Activated CD8-positive, alpha-beta T cell treated with anti-CD3 and anti-CD28 coated beads, Interleukin-2, amount 10 ng/mL, durations not matched to agents 7 days and 5 days (primary cell): ENCODE measurements at places on chromosomes 16 and 17.

DNA sequence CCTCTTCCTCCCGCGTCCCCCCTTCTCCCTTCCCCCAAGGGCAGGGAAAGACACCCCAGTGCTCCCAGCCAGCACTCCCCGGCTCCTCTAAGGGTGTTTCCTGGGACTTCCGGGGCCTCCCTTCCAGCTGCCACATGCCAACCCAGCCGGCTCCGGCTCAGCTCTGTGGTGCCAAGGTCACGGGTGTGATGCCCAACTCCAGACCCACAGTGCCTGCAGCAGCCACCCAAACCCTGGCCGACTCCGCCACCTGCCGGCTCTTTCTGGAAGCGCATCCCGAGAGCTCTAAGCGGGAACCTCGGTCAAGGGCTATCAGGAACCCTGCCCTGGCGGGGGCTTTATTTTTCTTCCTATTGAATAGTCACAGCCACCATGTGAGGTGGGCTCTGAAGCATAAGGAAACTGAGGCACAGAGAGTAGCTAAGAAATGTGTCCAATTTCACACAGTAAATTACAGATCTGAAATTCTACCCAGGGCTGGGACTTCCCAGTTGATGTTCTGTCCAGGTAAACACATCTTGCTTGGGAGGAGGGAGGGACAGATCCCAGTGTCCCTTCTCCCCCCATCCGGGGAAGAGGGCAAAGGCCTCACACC is 3.3 kb upstream of the PPP1R1B start:
- DNase-seq = peak; percentile 88

DNA sequence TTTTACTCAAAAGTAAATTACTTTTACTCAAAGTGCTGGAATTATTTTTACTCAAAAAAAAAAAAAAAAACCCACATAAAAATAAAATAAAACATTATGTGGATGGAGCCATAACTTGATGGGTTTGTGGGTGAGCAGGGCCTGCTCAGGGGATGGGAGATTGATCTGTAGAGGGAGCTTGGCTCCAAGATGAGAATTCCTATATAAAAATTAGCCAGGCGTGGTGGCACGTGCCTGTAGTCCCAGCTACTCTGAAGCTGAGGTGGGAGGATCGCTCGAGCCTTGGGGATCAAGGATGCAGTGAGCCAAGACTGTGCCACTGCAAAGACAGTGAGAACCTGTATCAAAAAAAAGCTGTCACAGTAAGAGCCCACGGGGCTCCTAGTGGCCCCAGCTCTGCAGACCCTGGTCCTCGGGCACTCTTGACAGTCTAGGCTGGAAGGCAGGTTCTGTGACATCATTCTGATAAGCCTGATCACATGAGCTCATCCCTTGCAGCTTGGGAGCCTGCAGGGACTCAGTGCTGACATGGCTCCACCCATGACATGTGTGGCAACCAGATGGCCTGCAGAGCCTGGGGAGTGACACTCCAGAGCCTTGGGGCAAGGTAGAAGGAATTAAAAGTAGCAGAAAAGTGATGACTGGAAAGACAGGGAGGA is 42.5 kb downstream of the ST3GAL2 start:
- no peak for DNase-seq

DNA sequence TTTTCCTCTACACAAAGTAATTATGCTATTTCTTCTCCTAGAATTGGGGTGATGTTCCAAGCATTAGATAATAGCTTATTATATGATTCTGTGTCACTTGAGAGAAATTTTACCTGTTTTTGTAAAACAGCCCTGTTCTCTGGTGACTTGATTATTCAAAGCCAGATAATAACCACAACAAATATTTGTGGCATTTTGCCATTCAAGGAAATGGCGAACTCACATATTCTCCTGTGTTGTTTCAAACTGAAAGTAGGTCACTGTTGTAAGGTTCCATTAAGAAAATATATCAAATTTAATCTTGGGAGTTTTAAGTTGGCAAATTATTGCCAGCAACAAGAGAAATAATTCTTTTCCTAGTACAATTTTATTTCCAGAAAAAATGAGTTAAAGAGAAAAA is 124.8 kb downstream of the STXBP4 start:
- DNase-seq = no peak

DNA sequence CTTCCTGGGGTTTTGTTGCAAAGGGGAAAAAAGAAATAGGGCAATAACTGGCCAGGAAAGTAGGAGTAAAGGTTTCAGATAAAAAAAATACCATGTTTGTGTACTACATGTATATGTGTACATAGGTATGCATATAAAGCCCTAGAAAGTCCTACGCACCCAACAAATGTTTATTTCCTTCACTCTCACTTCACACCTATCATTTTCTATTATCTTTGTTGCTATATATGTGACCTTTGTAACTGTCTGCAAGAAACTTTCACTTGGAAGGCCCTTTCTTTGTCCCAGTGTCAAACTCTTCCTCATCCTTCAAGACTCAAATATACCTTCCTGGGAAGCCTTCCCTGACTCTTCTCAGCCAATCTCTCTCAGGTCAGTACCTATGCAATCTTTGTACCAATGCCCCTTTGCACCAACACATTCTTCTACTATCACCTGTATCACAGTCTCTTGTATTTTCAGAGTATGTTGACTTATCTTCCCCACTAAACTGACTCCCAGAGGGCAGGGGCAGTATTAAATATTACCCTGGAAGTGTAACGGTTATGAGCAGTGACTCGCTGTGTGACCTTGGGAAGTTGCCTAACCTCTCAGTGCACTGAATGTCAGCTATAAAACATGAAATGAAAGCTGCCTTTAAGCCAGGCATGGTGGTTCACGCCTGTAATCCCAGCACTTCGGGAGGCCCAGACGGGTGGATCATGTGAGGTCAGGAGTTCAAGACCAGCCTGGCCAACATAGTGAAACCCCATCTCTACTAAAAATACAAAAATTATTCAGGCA is 6.5 kb downstream of the XPO6 start:
- DNase-seq = no peak

DNA sequence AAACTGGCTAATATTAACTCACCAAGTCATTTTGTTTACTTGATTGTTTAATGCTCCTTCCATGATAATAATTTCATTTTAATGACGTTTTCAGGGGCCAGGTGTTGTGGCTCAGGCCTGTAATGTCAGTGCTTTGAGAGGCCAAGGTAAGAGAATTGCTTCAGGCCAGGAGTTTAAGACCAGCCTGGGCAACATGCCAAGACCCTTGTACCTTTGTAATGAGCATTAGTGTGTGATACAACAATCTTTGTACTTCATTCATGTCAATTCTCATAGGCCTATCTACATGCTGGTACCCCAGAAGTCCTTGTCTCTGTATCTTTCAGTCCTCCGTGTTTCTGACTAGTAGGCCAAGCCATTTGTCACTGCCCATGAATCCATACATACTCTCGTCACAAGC is 296.9 kb downstream of the ZFHX3 start:
- DNase-seq = no peak

DNA sequence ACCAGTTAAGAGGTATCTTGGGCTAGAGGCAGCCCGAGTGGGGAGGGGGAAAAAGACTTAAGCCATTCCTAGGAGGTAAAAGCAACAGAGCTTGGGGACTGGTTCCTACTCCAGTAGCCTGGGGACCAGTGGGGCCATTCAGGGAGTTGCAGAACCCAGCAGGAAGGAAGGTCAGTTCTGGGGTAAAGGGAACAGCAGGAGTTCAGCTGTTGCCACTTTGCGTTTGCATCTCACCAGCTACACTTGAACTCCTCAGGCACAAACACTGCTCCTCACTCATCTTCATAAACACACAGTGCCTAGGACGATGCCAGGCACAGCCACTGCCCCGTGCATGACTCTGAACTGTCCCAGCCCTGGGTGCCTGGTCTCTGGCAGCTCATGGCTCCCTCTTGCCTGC is 4.0 kb downstream of the HAP1 start:
- no peak for DNase-seq

GRCh38 chr16:49259330-49259729 is 22.3 kb downstream of the CBLN1 start:
- no peak for DNase-seq

DNA sequence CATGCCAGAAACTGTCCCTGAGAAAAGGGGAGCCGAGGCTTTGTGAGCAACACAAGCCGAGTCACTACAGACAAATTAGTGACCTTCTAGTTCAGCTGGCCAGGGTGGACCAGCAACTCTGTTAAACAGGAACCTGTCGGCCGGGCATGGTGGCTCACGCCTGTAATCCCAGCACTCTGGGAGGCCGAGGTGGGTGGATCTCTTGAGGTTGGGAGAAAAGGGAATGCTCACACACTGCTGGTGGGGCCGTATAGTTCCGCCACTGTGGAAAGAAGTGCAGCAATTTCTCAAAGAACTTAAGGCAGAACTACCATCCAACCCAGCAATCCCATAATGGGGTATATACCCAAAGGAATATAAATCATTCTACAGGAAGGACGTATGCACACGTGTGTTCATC is 67.8 kb downstream of the C16orf95 start:
- no peak for DNase-seq

DNA sequence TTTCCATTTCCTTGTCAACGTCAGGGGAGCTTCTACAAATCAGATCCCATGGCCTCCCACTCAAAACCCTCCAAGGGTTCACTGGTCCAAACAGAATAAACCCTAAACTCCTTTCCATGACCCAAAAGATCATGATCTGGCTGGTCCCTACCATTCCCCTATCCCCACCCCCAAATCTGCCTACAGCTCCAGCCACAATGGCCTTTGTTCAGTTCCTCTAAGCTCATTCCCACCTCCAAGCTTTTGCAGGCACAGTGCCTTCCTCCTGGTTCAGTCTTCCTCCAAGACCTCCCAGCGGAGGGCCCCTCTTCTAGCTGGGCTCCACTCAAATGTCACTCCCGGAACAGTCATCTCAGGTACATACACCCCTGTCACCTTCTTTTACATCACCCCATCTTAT is 2.0 kb downstream of the GPRC5B start:
- no peak for DNase-seq

- DNase-seq = no peak
Observed at GRCh38 chr17:28166478-28166877, 124.0 kb downstream of the NLK start.

DNA sequence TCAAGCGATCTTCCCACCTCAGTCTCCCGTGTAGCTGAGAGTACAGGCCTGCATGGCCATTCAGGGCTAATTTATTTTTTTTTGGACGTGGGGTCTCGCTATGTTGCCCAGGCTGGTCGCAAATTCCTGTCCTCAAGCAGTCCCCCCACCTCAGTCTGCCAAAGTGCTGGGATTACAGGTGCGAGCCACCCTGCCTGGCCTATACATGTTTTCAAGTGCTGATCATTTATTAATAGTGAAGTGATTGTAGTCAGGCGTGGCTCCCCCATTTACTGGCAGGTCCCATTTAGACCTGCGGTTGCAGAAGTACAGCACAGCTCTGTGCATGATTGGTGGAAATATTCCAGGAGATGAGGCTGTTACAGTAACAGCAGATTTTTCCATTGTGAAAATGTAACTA is 8.4 kb downstream of the FOXK2 start:
- DNase-seq = no peak

DNA sequence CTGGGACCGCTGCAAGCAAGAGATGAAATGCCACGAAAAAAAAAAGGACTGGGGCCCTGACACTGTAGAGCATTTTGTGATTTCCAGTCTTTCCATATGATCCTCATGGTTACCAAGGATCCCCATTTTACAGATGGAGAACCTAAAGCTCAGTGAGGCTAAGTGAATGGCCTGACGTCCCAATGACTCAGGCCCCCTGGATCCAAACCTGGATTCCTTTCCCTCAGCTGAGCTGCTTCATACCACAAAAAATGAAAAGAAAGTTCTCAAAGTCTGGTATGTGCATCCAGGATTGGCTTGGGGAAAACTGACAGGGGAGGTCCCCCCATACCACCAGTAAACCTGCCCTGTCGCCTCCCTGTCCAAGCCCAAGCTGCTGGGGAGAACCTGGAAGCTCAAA is 80.5 kb downstream of the TEX14 start:
- no peak for DNase-seq
